ENCODE measurements at places on chromosomes 5 and 9. TPM values are rescaled to one million over a fixed set of nuclear protein-coding genes. Genes with fewer than 3 reads are reported as not detected.

FAM163B gene
- total RNA-seq = not detected

TRPM6 gene
- total RNA-seq = 0.09 TPM

GBA2 gene
- 29.6 TPM for total RNA-seq

CLTB gene
- 126 TPM for total RNA-seq

IL3 gene
- total RNA-seq = not detected

PCDHA2 gene
- not detected for total RNA-seq

CCDC192 gene
- total RNA-seq = not detected

CTNNAL1 gene
- total RNA-seq = 71.3 TPM

MED22 gene
- 38.2 TPM for total RNA-seq

GRCh38 chr5:75387806-75388205 is 50.8 kb downstream of the HMGCR start:
- DNase-seq = no peak
- peaks cover 5% of the 10 kb centered on the region for H3K36me3 ChIP-seq
- H3K4me3 ChIP-seq = no peak overlapping the region
- no peaks in the 10 kb centered on the region for H3K4me1 ChIP-seq
- H3K27ac ChIP-seq = no peak overlapping the region
- H3K27me3 ChIP-seq = no peaks in the 10 kb centered on the region

- peak; percentile 46 for DNase-seq
- peak overlapping the region; percentile 5 for H3K4me3 ChIP-seq
- no peaks in the 10 kb centered on the region for H3K36me3 ChIP-seq
These were observed 30.7 kb upstream of the LPCAT1 start for GRCh38 chr5:1554410-1554967.

DNA sequence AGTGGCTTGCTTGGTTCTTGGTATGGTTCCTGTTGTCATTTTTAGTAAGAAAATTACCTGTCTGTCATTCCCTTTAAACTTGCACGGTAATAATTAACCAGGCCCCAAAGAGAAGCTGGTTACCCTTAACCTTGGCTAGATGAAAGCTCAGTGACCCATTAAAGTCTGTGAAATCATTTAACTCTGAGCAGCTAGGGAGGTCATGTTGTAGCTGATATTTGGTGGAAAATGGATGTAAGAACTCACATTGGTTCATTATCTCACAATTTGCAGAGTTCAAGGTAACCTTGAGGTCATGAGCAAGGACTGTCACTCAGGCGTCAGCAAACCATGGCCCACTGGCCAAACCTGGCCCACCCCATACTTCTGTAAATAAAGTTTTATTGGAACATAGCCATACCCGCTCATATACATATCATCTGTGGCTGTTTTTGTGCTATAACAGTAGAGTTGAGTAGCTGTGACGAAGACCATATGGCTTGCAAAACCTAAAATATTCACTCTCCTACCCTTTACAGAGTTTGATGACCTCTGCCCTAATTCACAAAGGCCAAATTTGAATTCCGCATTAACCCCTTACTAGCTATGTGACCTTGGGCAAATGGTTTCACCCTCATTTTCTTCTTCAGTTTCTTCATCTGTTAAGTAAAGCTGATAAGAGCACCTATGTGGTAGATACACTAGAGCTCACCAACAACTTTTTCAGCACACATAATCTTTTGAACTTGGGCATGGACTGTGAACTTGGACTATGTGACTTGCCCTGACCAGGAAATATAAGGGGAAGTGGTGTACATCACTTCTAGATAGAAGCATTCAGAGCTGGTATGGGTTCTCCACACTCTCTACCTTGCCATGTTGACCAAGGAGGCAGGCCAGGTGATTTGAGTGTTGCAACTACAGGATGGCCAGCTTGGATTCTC is 61.5 kb upstream of the CPEB4 start:
- H3K27me3 ChIP-seq = no peaks in the 10 kb centered on the region
- H3K4me3 ChIP-seq = no peak overlapping the region
- H3K4me1 ChIP-seq = peaks cover 65% of the 10 kb centered on the region
- no peak overlapping the region for H3K27ac ChIP-seq

DNA sequence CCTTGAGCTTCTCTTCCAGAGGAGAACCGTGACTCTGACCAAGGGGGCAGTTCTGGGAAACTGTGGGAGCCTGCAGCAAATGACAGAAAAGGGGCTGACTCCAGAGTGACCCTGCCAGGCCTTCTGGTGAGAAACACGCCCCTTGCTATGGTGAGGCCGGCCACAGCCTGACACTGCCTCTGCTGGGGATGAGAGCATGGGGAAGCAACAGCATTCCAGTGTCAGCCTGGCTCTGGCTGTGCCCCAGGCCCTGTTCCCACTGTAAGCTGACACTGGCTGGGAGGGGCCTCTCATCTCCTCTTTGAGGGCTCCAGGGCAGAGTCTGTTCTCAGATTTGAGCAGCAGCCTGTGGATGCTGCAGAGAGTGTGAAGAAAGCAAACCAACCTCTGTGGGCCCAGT is 180.0 kb upstream of the IL12B start:
- H3K27ac ChIP-seq = 0 out of 2 replicates have a peak overlapping the region, but pooled peaks have one; percentile 7
- no peak overlapping the region for H3K4me3 ChIP-seq
- peaks cover 40% of the 10 kb centered on the region for H3K4me1 ChIP-seq
- no peaks in the 10 kb centered on the region for H3K27me3 ChIP-seq

GRCh38 chr9:119810645-119811429 is 441.6 kb upstream of the BRINP1 start:
- H3K4me3 ChIP-seq = no peak overlapping the region
- H3K27ac ChIP-seq = no peak overlapping the region
- no peak for DNase-seq
- H3K36me3 ChIP-seq = no peaks in the 10 kb centered on the region
- no peaks in the 10 kb centered on the region for H3K27me3 ChIP-seq
- no peaks in the 10 kb centered on the region for H3K4me1 ChIP-seq

GRCh38 chr5:138981586-138981985 is 106.5 kb upstream of the LRRTM2 start:
- H3K36me3 ChIP-seq = no peaks in the 10 kb centered on the region
- no peak overlapping the region for H3K4me3 ChIP-seq
- DNase-seq = no peak
- H3K27me3 ChIP-seq = no peaks in the 10 kb centered on the region

GRCh38 chr5:156595132-156595787 is 254.8 kb upstream of the PPP1R2B start:
- no peak overlapping the region for H3K4me3 ChIP-seq
- no peaks in the 10 kb centered on the region for H3K27me3 ChIP-seq
- no peaks in the 10 kb centered on the region for H3K4me1 ChIP-seq
- no peak overlapping the region for H3K27ac ChIP-seq
- H3K36me3 ChIP-seq = no peaks in the 10 kb centered on the region
- DNase-seq = no peak

DNA sequence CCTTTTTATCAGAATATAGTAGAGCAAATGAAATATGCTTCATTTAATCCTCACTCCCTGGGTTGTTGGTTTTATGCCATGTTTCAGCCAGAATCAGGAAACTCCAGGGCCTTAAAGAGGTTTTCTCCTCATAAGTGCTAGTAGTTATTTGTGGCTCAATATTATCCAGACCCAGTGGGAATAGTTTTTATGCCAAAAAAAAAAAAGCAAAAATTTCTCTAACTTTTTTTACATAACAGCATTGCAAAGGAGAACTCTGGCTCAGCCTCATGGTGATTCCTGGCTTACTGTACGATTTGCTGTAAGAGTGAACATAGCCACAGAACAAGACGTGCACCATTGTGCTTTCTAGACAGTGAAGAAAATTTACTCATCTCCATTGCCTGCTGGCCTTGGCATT is 232.5 kb downstream of the PJA2 start:
- no peak overlapping the region for H3K4me3 ChIP-seq
- no peak for DNase-seq
- H3K27ac ChIP-seq = no peak overlapping the region
- H3K36me3 ChIP-seq = no peaks in the 10 kb centered on the region
- H3K27me3 ChIP-seq = no peaks in the 10 kb centered on the region

- peaks cover 96% of the 10 kb centered on the region for H3K27me3 ChIP-seq
- H3K27ac ChIP-seq = no peak overlapping the region
- H3K36me3 ChIP-seq = no peaks in the 10 kb centered on the region
- no peak for DNase-seq
- H3K4me3 ChIP-seq = no peak overlapping the region
These were observed 408.6 kb upstream of the IRX4 start for GRCh38 chr5:2291146-2291840.

DNA sequence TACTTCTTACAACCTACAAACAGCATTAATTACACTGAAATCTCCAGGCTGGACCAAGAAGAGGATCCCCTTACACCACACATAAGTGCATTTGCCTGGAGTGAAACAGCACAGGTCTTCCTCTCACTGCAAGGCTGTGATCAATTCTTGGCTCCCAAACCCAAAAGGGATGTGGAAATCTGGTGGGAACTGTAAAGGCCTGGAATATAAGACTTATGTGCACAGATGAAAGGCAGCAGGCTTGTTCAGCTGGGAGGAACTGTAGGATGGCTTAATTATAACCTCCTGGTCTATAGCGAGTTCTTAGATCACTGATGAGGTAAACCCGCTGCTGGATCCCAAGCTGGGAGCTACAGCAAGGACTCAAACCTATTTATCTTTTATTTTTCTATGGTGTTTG is 182.9 kb upstream of the TNC start:
- H3K27me3 ChIP-seq = no peaks in the 10 kb centered on the region
- H3K36me3 ChIP-seq = no peaks in the 10 kb centered on the region
- H3K27ac ChIP-seq = no peak overlapping the region
- H3K4me1 ChIP-seq = no peaks in the 10 kb centered on the region

DNA sequence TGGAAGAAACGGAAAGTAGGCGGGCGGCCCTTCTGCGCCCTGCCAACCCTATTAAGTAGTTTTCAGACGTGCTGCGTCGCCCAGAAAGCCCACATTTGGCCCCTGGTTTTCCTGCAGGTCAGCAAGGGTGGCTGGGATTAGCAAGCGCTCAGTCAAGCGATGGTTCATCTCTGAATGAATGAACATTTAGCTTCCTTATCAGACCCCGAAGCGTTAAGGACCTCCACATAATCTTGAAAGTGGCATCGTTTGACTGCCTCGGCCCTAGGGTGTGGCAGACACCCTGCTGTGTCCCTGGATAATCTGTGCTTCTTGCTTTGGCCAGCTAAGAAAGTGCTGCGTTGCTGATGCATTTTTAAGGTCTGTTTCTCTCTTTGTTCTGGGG is 684 bp downstream of the TOR1B start:
- no peaks in the 10 kb centered on the region for H3K36me3 ChIP-seq
- DNase-seq = no peak
- H3K27me3 ChIP-seq = no peaks in the 10 kb centered on the region
- peaks cover 7% of the 10 kb centered on the region for H3K4me1 ChIP-seq

DNA sequence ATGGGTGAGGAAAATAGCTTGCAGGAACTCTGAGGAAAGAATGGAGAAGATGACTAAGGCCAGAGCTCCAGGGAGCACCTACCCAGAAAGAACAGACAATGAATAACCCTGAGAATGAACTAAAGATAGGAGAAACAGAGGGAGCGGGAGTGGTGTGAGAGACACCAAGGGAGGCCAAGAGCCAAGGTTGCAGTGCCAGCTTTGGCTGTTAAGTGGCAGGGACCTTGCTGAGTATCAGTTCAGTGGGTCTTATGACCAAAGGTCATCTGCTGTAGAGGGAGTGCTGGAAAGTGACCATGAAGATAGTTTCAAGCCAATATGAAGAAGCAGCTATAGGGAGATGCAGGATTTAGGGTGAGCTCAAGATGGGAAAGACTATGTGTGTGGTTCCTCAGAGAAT is 16.7 kb downstream of the P4HA2 start:
- H3K36me3 ChIP-seq = no peaks in the 10 kb centered on the region
- no peak overlapping the region for H3K27ac ChIP-seq
- H3K27me3 ChIP-seq = no peaks in the 10 kb centered on the region

GRCh38 chr9:99433555-99433954 is 211.5 kb downstream of the SEC61B start:
- peak overlapping the region; percentile 72 for H3K27ac ChIP-seq
- H3K4me1 ChIP-seq = peaks cover 20% of the 10 kb centered on the region
- H3K27me3 ChIP-seq = no peaks in the 10 kb centered on the region
- H3K4me3 ChIP-seq = no peak overlapping the region

DNA sequence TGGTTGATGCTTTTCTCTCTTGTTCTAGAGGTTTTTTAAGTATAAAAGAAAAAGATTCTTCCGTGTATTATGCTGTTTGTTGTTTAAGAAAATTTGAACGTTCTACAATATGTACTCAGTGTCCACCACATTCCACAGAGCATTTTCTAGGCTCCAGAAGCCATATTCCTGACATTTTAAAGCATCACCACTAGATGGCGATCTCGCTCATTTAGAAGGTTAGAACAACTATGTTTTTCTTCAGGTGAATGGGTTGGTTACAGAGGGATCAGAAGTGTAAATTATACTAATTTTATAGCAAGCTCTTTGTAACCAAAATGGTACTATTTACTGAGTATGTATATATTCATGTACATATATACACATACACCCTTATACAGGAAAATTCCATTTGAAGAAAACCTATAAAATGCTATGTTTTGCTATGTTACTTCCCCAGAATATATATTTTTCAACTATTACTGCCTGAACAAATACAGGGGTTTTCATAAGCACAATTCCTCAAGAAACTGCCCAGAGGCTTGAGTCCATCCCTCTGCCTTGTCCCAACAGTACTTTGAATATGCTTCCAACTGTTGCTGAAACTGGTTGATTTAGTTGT is 284.3 kb downstream of the CCDC171 start:
- no peak for DNase-seq
- H3K4me1 ChIP-seq = no peaks in the 10 kb centered on the region
- no peak overlapping the region for H3K4me3 ChIP-seq
- H3K27ac ChIP-seq = no peak overlapping the region
- no peaks in the 10 kb centered on the region for H3K27me3 ChIP-seq

GRCh38 chr5:72282878-72283277 is 37.2 kb downstream of the MRPS27 start:
- DNase-seq = no peak
- no peak overlapping the region for H3K4me3 ChIP-seq

DNA sequence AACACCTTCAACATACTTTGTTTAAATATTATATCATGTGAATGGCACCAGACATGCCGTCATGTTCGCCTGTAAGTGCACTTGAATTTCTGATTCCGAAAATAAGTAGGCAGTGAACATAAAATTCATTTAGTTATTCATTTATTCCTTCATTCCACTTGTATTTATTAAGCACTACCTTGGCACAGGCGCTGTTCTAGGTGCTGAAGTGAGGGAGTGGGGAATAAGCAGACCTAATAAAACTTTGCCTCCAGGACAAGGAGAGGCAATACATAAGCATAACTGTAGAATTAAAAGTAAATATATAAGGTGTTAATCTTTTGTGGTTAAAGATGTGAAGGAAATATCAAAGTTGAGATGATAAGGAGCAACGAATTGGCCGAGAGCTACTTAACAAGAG is 297.4 kb downstream of the TENT4A start:
- H3K27ac ChIP-seq = no peak overlapping the region
- no peaks in the 10 kb centered on the region for H3K36me3 ChIP-seq
- no peak for DNase-seq
- H3K4me1 ChIP-seq = no peaks in the 10 kb centered on the region
- H3K27me3 ChIP-seq = no peaks in the 10 kb centered on the region

- no peak for DNase-seq
- H3K4me3 ChIP-seq = no peak overlapping the region
- H3K36me3 ChIP-seq = no peaks in the 10 kb centered on the region
- peaks cover 48% of the 10 kb centered on the region for H3K4me1 ChIP-seq
- H3K27ac ChIP-seq = no peak overlapping the region
These were observed 2.3 kb downstream of the SLC22A4 start for GRCh38 chr5:132296412-132297016.

Data from PC-9 (cell line).